ENCODE measurements at places on chromosomes 6 and 20.

GRCh38 chr20:59082981-59083380, 40.4 kb upstream of the PRELID3B start:
- no peak for DNase-seq

DNA sequence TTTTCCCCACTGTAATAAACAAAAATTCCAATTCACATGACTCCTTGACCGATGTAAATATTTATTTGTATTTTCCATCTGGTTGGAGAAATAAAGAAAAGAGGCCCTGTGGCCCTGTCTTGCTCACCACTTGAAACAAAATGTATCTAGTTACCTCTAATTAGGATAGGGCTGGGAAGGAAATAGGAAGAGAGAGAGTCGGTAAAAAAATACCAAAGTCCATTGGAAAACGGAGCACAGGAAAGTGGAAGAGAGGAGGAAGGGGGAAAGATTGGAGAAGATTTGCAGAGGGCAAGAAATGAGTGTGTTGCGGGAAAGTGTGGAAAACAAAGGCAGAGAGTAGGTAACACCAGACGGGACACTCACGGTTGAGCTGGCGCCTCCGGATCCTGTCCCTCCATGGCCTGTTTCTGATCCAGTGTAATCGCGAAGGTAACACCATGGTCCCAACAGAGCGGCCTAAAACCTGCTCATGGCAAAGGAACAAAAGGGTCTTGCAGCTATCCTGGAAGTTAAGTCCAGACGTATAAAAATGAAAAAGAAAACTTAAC, 105.8 kb upstream of the RIPOR2 start:
- DNase-seq: no peak

DNA sequence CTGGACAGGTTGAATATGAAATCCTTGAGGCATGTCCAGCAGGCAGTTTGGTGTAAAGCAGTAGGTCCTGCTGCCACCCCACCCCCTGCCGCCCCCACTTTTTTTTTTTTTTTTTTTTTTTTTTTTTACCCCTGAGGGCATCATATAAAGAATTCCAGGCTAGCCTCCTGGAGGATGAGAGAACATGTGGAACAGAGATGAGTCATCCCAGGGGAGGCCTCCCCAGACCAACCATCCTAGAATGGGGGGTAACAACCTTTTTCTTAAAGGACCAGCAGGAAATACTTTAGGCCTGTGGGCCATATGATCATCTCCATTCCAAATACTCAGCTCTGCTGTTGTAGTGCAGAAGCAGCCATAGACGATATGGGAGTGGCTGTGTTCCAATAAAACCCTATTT, 170.9 kb downstream of the GJA10 start:
- DNase-seq: no peak

- no peak for DNase-seq
These were observed 46.8 kb upstream of the UNC93A start for GRCh38 chr6:167244064-167244960.

DNA sequence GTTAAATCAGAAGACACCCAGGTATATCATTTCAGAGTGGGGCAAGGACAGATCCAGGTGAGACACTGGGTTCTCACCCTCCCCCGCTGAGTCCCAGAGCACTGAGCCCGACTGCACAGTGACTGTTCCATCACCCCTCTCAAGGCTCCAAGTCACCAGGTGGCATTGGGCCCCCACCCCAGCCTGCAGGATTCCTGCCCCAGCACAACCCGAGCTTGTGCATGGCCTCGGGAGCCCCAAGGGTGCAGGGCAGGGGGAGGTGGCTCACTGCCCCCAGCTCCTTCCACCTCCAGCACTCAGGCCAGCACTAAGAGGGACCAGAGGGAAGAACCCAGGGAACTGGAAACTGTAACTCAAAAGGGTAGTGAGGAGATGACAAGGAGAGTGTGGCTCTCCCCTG, 39.3 kb upstream of the CST5 start:
- no peak for DNase-seq

- DNase-seq: no peak
These were observed 47.2 kb downstream of the RFX6 start for GRCh38 chr6:116924245-116924644.

GRCh38 chr20:30489614-30490003, 767.9 kb upstream of the DEFB115 start:
- no peak for DNase-seq

GRCh38 chr6:107064579-107065065, 36.6 kb downstream of the MTRES1 start:
- DNase-seq: no peak

DNA sequence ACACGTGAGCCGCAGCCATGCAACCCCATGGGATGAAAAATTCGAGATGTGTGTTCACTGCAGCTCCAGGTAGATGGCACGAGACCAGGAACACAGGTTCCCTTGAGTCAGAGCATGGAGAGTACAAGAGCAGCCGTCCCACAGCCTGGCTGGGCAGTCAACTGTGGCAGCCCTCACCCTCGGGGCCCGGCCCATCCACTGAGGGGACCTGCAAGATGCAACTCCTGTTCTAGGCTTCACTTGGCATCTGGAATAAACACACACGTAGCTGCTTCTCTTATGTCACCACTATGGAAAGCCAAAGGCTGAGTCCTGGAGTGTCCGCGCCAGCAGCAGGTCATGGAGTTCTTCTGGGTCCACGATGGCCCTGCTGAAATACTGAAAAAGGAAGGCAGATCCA, 77.0 kb downstream of the WDR27 start:
- DNase-seq: no peak

- DNase-seq: no peak
These were observed 122.0 kb downstream of the CDH4 start for GRCh38 chr20:61373956-61374545.

- no peak for DNase-seq
These were observed 443.2 kb upstream of the JARID2 start for GRCh38 chr6:14802514-14803160.

DNA sequence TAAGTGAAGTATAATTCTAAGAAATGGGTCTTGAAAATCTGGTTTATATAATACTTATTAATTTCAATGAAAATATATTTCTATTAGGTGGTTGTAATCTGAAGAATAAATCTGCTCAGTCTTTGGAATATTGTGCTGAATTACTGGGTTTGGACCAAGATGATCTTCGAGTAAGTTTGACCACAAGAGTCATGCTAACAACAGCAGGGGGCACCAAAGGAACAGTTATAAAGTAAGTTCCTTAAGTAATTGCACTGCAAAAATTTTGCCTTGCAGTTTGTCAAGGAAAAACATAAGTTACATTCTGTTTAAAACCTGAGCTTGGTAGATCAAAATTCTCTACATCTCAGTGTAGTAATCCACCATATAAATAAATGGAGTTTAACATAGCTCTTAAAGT, 106.0 kb downstream of the MYO6 start:
- no peak for DNase-seq

GRCh38 chr6:1574083-1574761, 35.5 kb upstream of the FOXC1 start:
- DNase-seq: no peak

- DNase-seq: no peak
These were observed 8.5 kb upstream of the C6orf141 start for GRCh38 chr6:49541936-49542335.

GRCh38 chr20:858011-858410, 24.5 kb downstream of the FAM110A start:
- DNase-seq: no peak

GRCh38 chr6:127215931-127216330, 50.7 kb upstream of the RNF146 start:
- DNase-seq: no peak

GRCh38 chr20:35947489-35947888, 6.8 kb downstream of the SCAND1 start:
- DNase-seq: no peak

DNA sequence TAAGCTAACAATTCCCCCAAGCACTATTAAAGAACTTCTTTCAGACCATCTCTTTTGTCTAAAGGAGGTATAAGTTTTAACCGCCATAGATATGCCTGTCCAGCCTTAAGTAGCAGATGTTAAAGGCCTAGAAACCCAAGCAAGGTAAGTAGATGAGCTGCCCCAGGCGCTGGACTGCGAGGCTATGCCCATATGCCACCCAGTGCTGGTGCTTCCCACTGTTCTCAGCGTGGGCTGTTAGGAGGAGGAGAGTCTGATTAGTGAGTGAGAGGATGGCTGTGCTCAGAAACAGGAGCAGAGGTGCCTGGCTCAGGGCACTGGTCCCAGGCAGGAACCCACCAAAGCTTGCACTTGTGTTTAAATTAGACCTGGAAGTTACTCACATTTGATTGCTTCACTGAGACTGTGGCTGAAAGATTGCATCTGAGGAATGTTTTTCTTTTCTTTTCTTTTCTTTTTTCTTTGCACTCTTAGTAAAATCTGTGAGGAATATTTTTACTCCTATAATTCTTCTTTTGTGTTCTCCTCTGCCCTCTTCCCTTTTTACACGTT, 32.2 kb downstream of the PRPH2 start:
- no peak for DNase-seq

DNA sequence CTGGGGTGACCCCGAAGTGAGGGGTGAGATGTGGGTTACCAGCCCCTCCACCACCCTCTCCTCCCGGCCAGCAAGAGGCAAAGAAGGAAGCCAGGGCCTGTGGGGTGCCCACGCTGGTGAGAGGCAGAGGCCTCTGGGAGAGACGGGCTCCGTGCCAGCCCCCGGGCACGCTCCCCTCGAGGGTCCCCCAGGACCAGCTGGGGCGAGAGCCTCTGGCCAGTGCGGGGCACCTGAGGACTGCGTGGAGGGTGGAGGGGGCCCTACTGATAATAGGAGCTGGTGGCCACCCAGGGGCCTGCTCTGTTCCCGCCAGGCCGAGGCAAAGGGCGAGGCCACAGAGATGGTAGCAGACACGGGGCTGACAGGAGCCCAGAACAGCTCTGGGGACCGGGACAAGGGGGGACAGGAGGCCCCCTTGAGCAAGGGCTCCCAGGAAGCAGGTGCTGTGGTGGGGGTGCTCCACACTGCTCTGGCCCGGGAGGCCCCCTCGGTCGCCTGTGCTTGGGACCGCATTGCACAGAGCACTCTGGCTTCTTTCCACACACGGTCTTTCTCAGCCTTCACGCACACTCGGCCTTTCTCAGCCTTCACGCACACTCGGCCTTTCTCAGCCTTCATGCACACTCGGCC, 226.9 kb downstream of the TTLL2 start:
- DNase-seq: no peak

DNA sequence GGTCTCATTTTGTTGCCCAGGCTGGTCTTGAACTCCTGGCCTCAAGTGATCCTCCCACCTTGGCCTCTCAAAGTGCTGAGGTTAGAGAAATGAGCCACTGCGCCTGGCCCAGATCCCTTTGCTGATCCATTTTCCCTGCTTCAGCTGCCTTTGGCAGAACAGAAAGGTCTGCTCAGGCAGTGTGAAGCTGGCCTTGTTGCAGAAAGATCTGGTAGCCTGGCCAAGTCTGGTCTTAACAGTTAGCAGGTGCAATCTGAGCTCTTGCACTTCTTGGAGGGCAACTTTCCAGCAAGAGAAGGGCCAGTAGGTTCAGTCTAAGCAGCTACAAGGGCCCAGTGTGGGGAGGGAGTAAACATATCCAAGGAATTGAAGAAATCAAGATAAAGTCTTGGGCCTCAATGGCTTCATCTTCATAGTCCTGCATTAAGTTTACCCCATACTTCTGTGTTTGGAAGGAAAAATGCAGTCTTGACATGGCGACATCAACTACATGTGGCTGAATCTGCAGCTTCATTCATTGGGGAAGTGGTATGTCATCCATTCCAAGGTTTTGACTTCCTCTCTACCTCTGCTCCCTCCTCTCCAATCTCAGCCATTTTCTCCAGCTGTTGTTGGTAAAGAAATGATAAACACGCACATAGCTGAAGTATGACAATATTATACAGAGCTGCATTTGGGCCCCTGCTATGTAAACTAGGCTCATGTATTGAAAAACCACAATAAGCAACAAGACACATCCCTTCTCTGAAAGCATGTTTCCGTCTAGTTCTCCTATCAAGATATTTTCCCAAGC, 39.0 kb upstream of the NEDD9 start:
- DNase-seq: no peak

DNA sequence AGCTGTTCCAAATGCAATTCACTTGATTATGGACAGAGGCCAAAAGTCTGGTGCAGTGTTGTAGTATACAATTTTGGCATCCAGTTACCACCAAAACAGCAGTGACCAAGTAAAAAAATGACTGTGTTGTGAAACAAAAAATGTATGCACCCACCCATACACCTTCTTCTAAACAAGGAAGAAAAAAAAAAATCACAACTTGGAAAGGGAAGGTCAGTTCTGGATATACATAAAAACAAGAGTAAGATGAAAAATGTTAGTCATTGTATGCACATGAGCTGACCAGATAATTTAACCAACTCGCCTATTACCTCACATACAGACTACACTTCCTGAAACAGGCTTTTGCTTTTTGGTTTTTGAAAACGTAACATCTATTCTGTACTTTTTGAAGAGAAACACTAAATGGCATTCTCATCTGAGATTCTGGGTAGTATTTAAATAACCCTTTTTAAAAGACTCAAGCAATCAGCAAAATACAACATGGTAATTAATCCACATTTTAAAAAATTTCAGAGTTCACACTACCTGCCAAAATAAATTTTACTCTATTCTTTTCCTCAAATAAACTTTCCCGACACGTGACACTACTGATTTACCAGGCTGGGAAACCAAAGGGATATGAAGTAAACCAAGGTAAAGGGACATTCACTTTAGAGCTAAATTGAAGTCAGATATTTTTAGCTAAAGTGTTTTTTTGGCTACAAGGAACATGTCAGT, 141.6 kb upstream of the SHLD1 start:
- no peak for DNase-seq

- DNase-seq: no peak
These were observed 26.5 kb downstream of the VNN1 start for GRCh38 chr6:132687306-132687705.

DNA sequence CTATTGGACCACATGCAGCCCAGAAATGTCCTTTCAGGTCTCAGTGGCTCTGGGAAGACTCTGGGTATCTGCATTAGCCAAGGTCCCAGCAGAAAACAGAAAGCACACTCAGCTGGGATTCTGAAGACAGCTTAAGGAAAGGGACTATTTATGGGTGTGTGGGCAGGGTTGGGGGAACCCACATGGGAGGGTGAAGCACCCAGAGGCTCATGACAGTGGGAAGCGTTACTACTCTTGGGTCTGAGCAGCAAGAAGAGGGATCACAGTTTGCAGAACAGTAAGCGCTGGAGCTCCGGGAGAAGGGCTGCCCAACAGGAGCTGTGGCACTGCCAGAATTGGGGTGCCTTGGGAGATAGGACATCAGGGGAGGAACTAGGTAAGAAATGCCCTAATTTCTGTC, 12.4 kb upstream of the CDC5L start:
- no peak for DNase-seq

DNA sequence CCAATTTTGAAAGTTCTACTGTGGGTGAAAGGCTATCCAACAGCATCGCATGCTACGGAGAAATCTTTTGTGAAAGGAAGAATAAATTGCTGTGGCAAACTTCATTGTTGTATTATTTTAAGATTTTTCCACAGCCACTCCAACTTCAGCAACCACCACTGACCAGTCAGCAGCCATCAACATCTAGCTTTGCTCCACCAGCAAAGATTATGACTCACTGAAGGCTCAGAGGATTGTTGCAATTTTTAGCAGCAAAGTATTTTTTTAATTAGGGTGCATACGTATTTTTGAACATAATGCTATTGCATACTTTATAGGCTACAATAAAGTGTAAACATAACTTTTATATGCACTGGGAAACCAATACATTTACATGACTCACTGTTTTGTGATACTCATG, 493.5 kb downstream of the TFAP2A start:
- no peak for DNase-seq
